ENCODE measurements at places on chromosomes 1 and 21.

GRCh38 chr1:225654277-225654597 lies 1.3 kb upstream of the ENAH start:
- DNase-seq, result no peak

DNA sequence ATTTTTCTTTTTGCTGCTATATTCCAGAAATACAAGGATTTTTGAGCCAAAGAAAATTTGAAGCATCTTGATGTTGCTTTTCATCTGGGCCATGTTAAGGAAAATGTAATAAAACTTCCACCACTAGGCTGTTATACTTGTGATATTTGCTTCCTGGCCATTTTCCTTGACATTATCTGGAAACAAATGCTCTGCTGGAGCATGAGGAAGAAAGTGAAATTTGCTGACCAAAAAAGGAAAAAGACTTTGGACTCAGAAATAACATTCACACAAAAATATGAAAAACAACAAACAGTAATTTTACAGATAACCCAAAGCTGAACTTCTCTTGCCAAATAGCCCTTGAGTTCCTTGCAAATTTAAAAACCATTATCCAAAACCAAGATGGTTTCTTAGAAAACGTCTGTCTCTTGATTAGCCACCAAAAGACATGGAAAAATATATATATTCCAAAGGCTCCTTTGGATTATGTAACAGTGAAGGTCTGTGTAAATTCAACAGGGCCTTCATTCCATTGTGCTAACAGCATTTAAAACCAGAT lies 344.5 kb downstream of the LMX1A start:
- DNase-seq, result no peak

DNA sequence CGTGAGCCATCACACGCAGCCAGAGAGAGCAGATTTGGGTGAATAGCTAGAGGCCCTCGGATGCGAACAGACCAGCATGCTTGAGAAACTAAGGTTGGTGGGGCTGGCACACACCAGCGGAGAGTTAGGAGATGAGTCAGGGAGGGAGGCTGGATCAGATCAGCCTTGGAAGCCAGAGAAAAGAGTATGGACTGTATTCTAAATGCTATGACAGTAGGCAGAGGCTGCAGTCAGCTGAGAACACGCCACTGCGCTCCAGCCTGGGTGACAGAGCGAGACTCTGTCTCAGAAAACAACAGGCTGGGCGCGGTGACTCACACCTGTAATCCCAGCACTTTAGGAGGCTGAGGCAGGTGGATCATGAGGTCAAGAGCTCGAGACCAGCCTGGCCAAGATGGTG lies 4.0 kb upstream of the PLEKHM2 start:
- peak; percentile 59 for DNase-seq

DNA sequence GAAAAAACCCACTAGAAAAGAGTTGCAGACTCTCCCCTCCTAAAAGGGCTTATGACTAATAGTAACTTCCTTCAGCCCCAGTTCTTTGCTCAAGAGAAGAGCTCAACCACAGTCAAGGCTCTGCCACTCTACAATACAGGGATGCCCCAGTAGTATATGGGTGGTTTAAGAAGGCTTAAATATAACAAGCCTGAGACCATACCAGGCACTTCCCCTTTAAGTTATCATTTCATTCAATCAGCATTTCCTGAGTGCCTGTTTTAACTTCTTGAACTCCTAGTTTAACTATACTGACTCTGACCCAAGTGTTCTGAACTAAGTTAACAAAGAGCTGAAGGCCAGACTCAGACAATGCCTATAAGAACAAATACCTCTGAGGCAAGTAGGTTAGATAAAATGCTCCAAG lies 19.8 kb downstream of the PRPF38A start:
- no peak for DNase-seq

DNA sequence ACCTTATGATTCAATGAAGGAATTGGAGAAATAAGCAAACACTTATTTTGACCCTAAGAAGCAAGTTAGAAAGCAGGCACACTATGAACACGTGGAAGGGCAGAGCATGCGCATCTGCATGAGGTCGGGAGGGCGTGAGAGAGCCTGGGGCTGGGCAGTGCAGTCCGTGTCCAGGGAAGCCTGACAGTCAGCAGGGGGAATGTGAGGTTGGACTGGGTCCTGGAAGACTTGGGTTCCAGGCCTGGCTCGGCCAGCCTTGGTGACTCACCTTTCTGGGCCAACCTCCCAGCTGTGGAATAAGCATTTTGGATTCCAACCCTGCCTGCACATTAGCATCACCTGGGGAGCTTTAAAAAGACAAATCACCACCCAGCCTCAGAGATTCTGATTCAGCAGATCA lies 26.6 kb upstream of the LMX1A start:
- DNase-seq, result peak; percentile 67

- DNase-seq, result no peak
Measured at GRCh38 chr1:49552101-49552500, 471.7 kb downstream of the AGBL4 start.

DNA sequence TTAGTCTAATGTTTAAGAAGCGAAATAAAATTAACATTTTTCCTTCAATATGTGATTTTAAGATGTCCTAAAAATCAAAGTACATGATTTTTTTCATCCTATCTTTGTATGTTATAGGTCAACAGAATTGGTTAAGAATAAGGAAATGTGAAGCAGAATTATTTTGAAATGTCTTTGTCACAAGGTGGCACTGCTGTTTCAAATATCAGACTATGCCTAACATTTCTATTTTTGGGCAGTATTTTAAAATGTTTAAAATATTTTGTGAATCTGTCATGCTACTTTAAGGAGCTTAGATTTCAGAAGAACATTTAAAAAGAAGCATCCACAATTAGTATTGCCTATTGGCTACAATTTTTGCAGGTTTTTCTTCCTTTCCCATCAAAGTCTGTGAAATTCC lies 38.7 kb downstream of the AMY1C start:
- peak; percentile 3 for DNase-seq

DNA sequence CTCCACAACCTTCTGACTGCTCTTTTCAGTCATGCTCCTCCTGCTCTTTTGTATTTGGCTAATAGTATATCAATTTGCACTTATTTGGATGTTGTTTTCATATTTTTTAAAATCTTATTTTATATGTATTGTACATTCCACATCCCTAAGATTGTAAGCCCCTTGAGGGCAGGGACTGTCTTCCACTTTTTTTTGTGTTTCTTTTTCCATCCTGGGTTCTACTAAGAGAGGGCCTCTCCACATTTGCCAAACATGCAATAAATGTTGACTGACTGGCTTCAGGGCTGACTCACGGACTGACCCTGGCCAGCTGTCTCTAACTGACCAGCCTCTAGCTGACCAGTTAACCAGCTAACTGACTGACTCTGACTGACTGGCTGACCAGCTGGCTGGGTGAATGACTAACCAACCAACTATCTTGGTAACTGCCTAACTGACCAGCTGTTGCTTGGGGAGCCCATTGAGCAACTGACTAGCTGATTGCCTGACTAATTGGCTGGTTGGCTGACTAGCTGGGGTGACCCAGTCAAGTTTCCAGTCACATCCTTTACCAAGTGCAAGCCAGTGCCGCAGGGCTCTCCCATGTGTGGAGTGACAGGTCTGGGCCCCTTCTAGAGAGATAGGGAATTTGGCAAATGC lies 16.1 kb downstream of the CSF1 start:
- peak; percentile 54 for DNase-seq

DNA sequence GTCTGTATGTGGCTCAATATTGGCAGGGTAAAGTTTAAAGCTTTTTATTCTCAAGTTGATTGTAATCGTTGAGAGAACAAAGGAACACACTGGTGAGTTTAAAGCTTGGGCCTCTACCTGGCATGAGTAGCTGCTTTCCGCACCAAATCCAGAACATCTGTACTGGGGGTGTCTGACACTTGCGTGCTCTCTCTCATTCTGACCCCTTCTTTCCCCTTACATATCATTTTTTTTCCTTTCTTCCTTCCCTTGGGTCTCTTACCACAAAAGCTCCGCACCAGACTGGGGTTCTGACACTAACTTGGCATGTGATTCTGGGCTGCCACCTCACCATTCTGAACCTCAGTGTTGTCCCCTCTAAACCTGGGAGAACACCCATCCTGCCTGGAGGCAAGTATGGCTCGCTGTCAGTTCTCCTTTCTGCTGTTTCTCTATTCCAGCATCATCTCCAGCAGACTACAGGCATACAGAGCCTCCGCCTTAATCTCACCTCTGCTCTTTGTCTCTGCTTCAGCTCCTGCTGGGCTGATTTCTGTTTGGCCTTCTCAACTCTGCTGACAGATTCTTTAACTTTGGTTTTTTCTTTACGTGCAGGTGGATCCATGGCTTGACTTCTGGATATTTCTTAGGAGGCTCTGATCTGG lies 859 bp upstream of the ERMAP start:
- DNase-seq, result peak; percentile 4

DNA sequence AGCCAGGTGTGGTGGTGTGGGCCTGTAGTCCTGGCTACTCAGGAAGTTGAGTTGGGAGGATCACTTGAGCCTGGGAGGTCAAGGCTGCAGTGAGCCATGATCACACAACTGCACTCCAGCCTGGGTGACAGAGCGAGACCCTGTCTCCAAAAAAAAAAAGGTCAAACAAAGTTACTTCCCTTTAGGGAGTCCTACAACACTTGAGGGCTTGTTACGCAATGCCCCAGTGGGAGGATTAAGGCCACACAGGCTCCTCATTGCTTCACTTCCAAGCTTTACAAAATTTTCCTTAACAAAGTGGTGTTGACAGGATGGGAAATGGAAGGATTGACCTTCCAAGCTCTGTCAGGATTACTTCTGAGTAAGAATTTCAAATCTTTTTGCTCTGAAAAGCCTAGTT lies 6.2 kb upstream of the EXTL1 start:
- DNase-seq, result no peak

DNA sequence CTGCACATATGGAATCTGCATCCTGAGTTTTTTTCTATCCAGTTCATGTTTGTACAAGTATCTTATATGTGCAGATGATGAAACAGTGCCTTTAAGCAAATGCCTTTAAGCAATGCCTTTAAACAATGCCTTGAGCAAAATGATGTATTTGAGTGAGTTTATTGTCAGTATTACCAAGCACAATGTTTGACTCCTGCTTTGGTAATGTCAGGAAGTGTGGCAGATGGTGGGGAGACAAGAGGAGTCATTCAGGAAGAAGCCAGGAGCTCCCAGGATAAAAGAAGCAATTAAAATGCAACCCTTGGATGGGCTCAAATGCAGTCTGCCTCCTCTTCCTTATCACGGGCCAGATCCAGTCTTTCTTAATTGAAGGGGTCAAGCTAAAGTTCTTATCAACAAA lies 108.7 kb upstream of the KCNJ15 start:
- no peak for DNase-seq

DNA sequence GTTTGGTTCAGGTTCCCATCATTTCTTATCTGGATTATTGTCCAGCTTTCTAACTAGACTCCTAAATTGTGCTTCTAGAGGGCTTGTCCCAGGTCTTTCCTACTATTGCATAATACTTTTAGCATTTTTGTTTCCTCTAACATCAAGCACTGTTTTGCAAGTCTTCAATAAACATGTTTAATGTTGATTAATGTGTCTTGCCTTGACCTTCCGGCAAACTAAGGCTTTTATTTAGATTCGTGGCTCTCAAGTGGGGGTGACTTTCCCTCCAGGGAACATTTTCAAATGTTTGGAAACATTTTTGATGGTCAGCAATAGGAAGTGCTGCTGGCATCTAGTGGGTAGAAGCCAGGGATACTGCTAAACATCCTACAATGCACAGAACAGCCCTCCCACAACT lies 90.7 kb downstream of the RPE65 start:
- no peak for DNase-seq

DNA sequence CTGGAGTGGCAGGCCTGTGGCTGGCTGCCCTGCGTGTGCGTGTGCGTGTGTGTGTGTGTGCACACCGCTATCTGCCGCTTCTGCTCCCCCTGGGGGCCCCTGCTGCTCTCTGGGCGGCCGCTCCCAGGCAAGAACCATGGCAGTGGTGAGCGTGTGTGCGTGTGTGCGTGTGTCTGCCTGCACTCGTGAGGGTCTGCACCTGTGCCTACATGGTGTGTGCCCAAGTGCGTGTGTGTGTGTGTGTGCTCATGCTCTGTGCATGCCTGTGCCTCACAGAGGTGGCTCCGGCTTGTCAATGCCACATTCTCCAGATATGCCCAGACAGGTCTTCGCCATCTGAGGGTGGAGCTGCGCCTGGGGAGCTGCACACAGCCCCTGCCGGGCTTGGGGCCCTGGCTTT lies 18.7 kb upstream of the PEX10 start:
- no peak for DNase-seq

DNA sequence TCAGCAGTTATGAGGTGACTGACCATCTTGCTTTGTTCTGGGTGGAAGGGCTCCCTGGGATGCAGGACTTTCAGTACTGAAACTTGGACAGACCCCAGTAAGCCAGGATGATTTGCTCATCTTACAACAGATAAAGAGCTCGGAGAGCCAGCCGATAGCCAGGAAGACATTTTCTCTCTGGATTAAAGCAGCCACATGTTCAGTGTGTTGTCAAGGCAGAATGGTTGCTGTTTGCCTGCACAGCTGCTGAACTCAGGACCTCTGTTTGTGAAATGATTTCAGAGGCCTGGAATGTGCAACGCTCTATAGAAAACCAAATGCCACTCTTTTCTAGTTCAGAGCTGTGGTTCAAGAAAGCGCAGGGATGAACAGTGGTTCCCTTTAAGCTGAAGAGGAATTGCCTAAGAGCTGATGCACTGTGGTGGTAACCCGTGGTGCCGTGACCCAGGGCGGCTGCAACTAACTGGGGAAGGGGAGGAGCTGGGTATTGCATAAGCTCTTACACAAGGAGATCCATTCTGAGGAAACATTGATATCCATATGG lies 40.7 kb downstream of the CASQ2 start:
- DNase-seq, result peak; percentile 90

DNA sequence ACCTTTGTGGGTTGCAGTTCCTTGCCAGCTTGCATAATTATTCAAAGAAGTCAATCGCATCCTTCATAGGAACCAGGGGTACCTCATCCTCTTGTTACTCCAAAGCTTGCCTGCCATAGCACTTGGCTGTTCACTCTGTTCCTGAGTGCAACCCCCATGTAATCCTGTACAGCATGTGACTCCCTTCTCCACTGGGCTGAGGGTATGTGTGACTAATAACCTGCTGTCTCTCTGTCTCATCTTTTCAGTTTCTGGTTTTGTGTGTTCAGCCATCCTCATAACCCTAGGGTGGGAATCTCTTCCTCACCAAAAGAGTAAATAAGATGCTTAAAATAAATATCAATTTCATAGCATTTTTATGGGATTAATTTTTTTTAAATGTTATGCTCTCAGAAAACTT lies 351.9 kb downstream of the S1PR1 start:
- DNase-seq, result no peak

GRCh38 chr21:42026082-42026435 lies 15.9 kb upstream of the ZBTB21 start:
- DNase-seq, result no peak

DNA sequence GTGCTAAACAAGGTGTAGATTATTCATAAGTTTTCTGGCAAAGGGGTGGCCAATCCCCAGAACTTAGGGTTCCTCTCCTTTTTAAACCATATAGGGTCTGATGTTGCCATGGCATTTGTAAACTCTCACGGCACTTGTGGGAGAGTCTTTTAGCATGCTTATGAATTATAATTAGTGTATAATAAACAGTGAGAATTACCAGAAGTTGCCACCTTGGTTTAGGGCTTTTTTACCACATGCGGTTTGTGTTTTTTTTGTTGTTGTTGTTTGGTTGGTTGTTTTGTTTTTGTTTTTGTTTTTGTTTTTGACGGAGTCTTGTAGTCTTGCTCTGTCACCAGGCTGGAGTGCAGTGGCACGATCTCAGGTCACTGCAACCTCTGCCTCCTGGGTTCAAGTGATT lies 8.9 kb upstream of the LAX1 start:
- no peak for DNase-seq

- no peak for DNase-seq
Measured at GRCh38 chr1:53562981-53563379, 103.8 kb downstream of the DMRTB1 start.

- DNase-seq, result no peak
Measured at GRCh38 chr1:152940614-152941013, 6.4 kb upstream of the SPRR5 start.

All from astrocyte of the spinal cord (primary cell).